ENCODE measurements at places on chromosomes 12 and 14.

DNA sequence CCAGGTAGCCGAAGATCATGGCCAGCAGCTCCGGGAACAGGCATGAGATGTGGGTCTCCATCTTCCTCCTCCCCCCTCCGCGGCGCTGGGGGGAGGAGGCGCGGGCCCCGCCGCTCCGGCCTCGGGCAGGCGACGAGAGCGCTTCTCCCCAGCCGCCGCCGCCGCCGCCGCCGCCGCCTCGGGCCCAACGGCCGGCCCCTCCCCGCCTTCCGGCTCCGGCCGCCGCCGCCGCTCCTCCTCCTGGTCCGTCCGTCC, 448 bp downstream of the FBXL14 start:
- DNase-seq = peak; percentile 45

DNA sequence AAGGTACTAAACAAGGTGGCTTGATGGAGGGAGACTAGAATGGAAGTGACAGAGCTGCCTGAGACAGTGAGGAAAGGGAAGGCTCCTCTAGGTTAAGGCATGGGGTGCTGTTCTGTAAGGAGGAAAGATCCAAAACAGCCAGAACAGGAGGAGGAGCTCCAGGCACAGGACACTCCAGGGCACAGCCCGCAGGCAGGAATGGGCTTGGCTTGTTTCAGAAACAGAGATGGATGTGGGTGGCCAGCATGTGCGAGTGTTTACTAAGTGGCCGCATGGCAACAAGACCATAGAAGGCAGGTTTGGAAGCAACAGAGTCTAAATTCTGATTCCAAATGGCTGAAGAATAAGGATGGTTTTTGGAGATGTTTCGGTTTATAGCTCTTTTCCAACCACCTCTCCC, 889.1 kb downstream of the AACS start:
- no peak for DNase-seq

DNA sequence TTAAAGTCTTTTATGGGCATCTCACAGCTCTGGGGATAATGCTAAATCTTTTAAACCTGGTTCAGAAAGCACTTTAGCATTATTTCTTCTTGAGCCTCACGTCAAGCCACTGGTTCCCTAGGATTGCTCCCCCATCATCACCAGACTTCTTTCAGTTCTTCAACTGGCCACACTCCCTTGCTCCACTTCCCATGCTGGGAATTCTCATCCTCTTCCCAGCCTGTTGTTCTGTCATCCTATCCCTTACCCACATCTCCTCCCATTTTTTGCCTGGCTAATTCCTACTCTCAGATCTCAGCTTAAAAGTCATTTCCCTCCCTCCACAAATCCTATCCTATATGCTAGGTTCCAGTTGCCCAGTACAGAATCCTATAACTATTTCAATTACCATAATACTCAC, 14.4 kb downstream of the FERMT2 start:
- DNase-seq = no peak

- DNase-seq = no peak
Measured at GRCh38 chr12:65335021-65335714, 56.7 kb downstream of the MSRB3 start.

- no peak for DNase-seq
Measured at GRCh38 chr12:132329720-132330548, 545 bp upstream of the GALNT9 start.

DNA sequence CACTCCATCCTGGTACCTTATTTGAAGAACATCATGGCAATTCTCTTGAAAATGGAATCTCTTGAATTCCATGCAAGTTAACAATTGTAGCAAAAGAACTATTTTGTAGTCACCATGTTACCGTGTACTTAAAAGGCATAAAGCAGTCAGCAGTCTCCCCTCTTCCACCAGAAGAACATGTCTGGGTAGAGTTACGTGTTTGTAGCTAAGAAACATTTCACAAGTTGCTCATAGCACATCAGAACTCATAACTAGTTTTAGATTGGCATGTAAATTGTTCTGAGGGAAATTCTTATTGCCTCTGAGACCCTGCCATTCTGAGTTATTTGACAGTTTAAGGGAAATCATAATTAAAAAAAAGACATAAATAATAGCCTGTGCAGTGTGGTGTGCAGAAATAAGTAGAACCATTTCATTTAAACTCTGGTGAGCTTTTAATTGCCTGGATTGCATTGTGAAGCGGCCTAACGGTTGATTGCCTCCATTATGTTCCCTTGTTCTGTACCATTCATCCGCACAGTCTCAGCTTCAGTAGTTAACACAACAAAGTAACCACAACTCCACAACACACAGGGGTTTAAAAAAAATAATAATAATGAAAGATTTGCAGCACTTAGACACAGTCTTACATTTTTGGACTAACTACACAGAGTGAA, 2.6 kb downstream of the LMO3 start:
- DNase-seq = no peak

- no peak for DNase-seq
Measured at GRCh38 chr12:121781484-121781997, 11.9 kb downstream of the RHOF start.

- no peak for DNase-seq
Measured at GRCh38 chr12:97140355-97140754, 233.3 kb downstream of the NEDD1 start.

All from stimulated activated CD8-positive, alpha-beta memory T cell treated with anti-CD3 and anti-CD28 coated beads, Interleukin-4, amount 100 ng/mL, for 24 hours (primary cell).